ENCODE measurements at places on chromosomes 2 and 18. TPM values are rescaled to one million over a fixed set of nuclear protein-coding genes. Genes with fewer than 3 reads are reported as not detected.

Gene XDH
- total RNA-seq, result not detected

Gene CREG2
- total RNA-seq, result not detected

Gene PAPOLG
- 15.6 TPM for total RNA-seq

Gene FBXO48
- 1.4 TPM for total RNA-seq

Gene TMEM247
- not detected for total RNA-seq

All from activated CD8-positive, alpha-beta memory T cell treated with anti-CD3 and anti-CD28 coated beads for 36 hours (primary cell).